ENCODE measurements at places on chromosomes 7 and 10. TPM values are rescaled to one million over a fixed set of nuclear protein-coding genes. Genes with fewer than 3 reads are reported as not detected.

DNA sequence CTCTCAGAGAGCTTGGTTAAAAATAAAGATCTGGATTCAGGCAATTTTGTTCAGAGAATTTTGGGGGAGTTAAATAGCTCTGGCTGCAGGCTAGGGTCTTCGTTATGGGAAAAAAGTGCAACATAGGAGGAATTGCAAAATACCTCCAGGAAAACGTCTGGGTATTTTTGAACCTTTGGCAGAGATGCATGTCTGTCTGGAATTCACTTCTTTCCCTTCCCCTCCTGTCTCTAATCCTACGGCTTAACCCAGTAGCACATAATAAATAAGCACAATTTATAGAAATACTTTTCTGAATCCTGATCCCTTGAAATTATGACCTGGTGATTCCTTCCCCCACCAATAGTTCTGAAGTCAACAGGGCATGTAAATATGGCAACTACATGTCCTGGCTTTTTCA lies 19.3 kb upstream of the NUP205 start:
- peaks cover 13% of the 10 kb centered on the region for H3K27me3 ChIP-seq
- DNase-seq = no peak
- no peaks in the 10 kb centered on the region for H3K4me1 ChIP-seq
- H3K36me3 ChIP-seq = no peaks in the 10 kb centered on the region
- H3K27ac ChIP-seq = no peak overlapping the region

COPS6 gene
- 89.0 TPM for total RNA-seq

- no peaks in the 10 kb centered on the region for H3K27me3 ChIP-seq
- no peaks in the 10 kb centered on the region for H3K36me3 ChIP-seq
- no peak for DNase-seq
Measured at GRCh38 chr10:103841519-103841918, 13.9 kb downstream of the SH3PXD2A start.

DNA sequence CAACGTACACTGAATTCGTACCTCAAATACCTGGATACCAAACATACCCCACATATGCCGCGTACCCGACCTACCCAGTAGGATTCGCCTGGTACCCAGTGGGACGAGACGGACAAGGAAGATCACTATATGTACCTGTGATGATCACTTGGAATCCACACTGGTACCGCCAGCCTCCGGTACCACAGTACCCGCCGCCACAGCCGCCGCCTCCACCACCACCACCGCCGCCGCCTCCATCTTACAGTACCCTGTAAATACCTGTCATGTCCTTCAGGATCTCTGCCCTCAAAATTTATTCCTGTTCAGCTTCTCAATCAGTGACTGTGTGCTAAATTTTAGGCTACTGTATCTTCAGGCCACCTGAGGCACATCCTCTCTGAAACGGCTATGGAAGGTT lies 9.5 kb upstream of the SGCE start:
- no peak overlapping the region for H3K4me3 ChIP-seq
- H3K27ac ChIP-seq = no peak overlapping the region
- no peaks in the 10 kb centered on the region for H3K36me3 ChIP-seq
- no peaks in the 10 kb centered on the region for H3K4me1 ChIP-seq

DNA sequence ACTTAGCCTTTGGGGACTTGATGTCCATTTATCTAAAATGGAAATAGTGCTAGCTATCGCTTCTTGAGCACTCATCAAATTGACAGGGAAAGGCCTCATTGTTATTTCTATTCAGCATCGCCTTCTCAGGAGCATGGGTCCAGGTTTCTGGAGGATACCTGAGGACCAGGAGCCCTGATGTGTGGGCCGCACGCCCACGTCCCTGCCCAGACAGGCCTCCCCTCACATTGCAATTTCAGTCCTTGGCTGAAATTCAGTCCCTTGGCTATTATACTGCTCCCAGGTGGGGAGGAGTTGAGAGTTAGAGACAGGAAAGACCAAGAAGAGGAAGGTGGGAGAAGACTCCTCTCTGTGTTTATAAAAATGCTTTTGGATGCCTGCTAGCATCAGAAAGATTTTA lies 38.9 kb downstream of the GPRIN2 start:
- H3K4me3 ChIP-seq = no peak overlapping the region
- H3K4me1 ChIP-seq = no peaks in the 10 kb centered on the region

All from activated CD4-positive, alpha-beta T cell treated with anti-CD3 and anti-CD28 coated beads for 36 hours (primary cell).